Right ventricle myocardium superior (tissue), 1 donor: ENCODE measurements at places on chromosomes 2 and 18.

- no peak for DNase-seq
Measured at GRCh38 chr2:210558708-210559107, 2.3 kb downstream of the CPS1 start.

GRCh38 chr2:164826293-164827243, 15.1 kb downstream of the COBLL1 start:
- DNase-seq: peak; percentile 58

GRCh38 chr18:79910563-79911343, 40.7 kb downstream of the SLC66A2 start:
- DNase-seq: no peak

DNA sequence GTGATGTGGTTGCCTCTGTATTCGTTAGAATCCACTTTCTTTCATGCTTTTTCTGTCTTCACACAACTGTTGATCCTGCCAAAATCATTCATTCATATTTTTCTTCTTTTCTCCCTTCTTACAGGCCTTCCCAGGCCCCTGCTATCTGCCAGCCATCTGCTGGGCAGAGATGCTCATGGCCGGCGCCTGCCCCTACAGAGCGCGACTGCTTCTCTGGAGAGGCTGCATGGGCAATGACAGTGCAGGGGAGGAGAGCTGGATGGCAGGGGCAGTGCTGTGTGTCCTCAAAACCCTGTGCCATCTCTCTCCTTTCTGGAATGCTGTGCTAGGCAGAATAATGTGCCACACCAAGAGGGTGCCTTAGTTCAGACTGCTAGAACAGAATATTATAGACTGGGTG, 125.2 kb downstream of the INHBB start:
- no peak for DNase-seq

DNA sequence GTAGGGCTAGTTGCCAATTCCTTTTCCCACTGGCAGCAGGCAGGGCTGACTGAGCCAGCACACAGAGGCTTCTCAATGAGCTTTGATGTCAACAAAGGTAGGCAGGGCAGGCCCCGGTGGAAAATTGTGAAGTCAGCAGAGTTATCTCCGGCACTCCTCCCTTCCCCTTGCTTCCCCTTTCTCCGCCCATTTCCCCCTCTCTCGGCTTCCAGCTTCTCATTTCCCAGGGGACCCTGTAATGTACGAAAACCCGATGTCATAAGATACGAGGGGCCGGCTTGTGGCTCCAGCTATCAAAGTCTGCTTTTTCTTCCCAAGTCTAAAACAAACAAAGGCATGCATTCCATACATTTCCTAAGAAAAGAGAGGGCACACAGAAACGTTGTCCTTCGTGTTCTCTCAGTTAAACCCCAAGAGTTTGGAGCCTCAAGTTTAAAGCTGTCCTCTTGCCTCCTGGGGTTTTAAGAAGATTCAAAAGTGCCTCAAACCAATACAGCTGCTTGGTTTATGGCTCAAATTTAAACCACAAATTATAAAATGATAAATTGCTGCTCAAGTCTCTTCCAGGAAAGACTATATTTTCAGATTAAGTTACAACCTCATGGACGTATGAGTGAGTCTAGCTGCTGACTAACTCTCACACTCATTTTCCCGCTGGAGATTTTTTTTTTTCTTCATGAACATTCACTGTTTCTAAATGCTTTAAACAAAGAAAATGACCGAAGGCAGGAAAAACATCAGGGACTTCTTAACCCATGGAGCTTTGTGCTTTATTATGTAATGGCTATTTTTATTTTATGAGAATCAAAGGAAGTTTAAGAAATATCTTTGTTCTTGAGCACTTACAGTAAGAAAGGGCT, 27.2 kb upstream of the EML4 start:
- DNase-seq: peak; percentile 63

- DNase-seq: peak; percentile 65
Measured at GRCh38 chr18:48955830-48956261, 5.1 kb upstream of the SMAD7 start.

GRCh38 chr2:44769349-44770011, 172.0 kb upstream of the SIX3 start:
- no peak for DNase-seq

DNA sequence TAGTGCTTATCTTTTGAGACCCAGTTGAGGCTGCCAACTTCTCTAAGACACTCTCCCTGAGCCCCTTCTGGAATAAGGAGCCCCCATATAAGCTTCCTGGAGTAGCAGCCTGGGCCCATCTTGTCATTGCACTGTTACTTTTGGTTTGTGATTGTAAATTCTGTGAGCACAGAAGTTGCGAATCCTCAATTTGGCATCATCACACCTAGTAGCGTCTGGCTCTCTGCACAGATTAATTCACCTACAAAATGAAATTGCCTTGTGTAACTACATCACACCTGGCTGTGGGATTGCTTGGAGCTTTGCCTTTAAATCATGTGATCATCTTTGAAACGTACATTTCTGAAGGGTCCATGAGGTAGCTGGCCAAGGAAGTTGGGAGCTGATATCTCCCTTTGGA, 193.2 kb upstream of the BCL2L11 start:
- no peak for DNase-seq

DNA sequence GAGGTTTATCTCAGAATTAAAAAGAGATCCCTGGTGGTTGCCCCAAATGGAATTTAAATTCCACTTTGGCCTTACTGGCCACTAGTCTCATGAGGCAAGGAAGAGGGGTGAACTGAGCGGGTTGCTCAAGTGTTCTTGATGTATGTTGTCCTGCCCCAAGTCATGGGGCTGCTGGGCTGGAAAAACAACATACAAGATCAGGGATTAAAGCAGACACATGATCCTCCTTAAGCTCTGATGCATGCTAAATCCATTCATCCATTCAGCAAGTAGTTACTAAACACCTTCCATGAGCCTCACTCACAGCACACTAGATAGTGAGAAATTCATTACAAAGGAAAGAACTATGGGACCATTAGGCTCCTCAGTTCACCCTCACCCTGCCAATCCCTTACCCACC, 196.3 kb downstream of the MREG start:
- no peak for DNase-seq

GRCh38 chr2:166417669-166418068, 41.9 kb upstream of the SCN9A start:
- DNase-seq: no peak

GRCh38 chr2:12032398-12032797, 286.0 kb downstream of the LPIN1 start:
- no peak for DNase-seq

DNA sequence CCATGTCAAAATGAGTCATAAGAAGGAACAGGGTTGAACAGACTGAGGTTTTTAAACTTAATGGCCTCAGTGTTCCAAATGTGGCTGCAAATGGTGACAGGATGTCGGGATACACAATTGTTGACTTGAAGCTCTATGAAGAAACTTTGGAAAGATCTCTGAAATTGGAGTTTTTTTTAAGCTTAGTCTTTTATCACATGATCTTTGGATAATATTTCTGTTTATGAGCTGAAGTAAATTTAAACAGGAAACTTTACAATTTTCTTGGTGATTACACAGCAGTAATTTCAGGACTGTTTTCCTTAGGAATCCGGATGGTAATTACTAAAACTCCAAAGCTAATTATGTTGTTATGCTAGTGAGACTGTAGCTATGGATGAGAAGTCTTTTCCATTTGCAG, 199.1 kb upstream of the NRXN1 start:
- DNase-seq: no peak

GRCh38 chr18:36196238-36196995, 9.1 kb downstream of the MOCOS start:
- no peak for DNase-seq

GRCh38 chr2:111127351-111127750, 6.6 kb downstream of the BCL2L11 start:
- no peak for DNase-seq

DNA sequence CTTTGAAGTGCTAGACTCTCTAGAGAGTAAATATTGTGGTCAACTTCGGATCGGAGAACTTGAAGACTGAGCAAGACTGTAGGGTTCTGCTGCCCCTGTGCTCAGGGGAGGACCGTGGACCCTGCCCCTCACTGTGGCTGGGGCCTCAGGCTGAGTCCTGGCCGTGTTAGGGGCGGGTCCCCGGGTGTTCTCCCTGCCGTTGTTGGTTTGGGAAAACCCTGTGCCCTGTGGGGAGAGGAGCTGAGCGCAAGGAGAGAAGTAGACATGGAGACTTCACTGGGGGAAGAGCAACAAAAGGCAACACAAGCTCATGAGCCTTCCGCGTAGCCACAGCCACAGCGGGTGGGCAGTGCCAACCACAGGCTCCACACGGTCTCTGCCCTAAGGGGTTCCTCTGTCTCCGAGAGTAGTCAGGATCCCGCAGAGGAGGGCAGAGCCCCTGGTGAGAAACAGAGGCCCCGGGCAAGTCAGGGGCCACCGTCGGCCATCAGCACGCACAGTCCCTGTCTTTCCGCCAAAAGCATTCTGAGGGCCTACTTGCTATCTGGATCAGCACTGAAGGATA, 53.1 kb downstream of the NTSR2 start:
- DNase-seq: no peak

- no peak for DNase-seq
Measured at GRCh38 chr18:6013171-6013810, 118.0 kb upstream of the TMEM200C start.

GRCh38 chr2:164972216-164972615, 16.9 kb upstream of the SLC38A11 start:
- DNase-seq: no peak

DNA sequence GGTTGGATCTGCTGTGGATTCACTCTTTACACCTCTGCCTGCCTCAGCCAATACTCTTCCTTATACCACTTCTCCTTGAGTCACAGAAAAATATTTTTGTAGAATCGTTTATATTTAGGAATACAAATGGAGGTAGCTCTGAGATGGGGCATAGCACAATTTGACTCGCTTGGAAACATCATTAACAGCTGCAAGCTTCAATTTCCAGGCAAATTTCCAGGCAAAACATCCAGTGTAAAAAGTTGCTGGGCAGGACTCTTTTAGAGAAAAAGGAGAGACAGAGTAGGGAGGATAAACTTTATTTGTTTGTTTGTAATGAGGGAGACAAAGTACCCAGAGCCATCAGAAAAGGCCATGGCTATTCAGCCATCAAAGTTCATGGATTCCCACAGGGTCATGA, 74.4 kb upstream of the SOX11 start:
- DNase-seq: no peak

DNA sequence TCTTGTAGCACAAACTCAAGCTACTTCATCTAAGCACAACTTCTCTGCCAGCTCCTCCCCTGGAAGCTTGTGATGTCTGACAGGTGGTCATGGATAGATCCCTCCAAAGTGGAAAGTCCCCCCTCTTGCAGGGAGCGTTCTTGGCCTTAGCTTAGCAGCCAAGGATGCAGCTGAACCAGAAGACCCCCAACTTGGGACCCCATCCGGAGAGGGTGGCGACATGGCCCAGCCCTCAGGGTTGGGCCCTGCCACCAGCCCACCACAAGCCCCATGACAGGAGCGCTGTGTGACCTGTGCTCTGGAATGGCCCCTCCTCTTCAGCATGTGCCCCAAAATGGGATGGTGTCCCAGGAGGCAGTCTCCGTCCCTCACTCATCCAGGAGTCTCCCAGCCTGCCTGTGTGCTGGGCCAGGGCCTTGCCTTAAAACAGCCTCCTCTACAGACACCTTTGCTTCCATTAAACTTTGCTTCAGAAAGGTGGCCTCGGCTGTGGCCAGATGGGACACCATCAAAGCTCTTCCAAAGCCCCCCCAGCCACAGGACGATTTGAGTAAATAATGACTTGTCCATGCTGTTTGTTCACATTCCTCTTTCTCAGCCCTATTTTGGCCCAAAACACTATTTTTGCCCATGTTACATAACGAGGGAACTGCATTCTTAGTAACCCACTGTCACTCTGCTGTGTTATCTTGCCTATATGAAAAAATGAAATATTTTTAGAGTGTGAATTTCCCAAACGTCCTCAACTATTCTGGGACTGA, 122.1 kb downstream of the RAB3GAP1 start:
- no peak for DNase-seq

GRCh38 chr2:86019121-86019520, 86.6 kb downstream of the POLR1A start:
- DNase-seq: no peak

DNA sequence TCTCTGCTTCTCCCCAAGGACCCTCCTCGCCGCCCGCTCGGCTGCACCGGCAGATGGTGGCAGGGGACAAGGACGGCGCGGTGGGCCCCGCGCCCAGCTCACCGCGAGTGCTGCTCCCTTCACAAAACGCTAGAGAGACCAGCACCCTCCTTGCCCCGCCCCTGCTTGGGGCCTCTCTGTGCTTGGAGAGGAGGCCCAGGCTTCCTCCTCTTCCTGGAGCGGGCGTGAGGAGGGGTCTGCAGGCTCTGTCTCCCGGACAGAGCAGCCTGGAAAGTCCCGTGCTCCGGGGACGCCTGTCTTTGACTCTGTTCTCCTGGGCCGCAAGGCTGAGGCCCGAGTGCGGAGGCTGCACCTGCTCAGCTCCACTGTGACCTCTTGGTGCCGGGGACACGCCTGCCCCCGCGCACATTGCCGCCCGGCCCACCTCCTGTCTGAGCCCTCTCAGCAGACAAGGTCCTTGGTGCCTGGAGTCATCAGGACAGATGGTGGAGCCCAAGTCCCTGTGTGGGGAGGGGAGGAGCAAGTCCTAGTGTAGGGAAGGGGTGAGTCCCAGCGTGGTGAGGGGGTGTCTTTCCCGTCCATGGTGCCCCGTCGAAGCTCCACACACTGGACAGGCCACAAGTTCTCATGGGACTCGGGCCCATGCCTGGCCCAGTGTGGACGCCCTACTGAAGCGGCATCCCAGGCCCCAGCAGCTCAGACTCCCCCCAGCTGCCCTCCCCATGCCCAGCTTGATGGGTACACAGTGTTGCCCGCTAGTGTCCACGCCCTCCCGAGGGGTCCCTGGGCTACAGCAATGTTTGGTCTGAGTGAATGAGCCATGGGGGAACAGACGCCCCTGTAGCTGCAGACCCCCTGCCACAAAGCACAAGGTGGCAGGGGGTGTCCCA, 33.8 kb downstream of the RTP5 start:
- DNase-seq: no peak

- no peak for DNase-seq
Measured at GRCh38 chr2:163753726-163754125, 17.9 kb upstream of the FIGN start.

- DNase-seq: no peak
Measured at GRCh38 chr2:53768242-53768542, 588 bp downstream of the CHAC2 start.

DNA sequence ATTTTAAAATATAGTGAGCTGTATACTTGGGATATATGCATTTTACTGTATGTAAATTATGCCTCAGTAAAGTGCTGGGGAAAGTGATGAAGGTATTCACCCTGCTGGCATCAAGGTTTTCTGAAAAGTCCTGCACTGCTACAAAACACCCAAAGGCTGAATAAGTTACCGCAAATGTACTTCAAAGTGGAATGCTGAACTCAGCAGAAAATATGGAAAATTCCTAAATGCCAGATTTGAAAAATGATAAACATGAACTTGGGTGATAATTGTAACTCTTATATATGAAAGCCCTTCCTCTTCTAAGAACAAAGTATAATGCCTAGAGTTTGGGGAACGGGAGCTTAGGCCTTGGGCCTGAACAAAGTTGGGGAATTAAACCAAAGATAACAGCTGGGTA, 133.0 kb downstream of the GALNT1 start:
- DNase-seq: no peak
